ENCODE measurements at places on chromosomes 2 and 18.
A peak's percentile ranks its signal among the peaks of the same experiment; 100 is the strongest.

DNA sequence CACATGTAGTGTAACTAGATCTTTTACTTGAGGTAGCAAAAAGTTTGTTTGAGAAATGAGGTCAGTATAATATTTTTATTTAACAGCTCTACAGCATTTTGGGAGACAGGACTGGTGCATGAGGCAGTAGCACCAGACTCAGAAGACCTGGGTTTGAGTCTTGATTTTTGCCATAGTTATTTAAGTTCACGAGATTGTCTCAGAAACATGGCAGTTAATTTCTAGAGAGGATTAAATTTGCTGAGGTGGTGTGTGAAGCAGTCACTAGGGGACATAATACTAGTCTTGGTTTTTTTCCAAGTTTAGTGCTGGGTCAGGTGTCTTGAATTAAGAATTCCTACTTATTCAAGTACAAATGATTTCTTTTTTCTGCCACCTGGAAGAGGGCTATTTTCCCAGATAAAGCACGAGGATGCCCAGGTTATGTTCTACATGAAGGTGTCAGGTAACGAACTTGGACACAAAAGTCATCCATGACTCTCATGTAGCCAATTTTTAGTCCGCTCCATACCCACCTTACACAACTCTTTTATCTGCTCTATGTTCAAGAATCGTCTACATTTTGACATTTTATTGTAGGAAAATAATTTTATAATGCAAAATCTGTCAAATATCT lies 1.4 kb downstream of the MARCHF7 start:
- no peak for ATAC-seq

- ATAC-seq: peak; percentile 83
Measured at GRCh38 chr2:84741182-84741822, 139.6 kb downstream of the TRABD2A start.

- no peak for ATAC-seq
Measured at GRCh38 chr2:120879431-120880295, 144.0 kb downstream of the GLI2 start.

DNA sequence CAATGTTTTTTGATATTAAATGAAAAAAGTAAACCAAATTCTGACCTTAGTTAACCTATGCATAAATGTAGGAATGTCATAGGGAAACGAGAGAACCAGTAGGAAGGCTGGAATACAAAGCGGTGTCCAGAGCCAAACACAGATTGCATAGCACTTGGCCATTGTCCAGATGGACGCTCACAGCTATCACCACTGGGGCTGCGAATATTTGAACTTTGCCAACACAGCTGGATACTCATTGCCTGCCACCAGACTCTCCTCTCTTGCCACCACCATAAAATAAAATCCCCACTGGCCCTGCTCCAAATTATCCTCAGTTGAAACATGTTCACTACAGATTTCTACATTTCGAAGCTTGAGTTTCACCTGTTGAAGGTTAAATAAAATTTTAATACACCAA lies 159.3 kb upstream of the GULP1 start:
- no peak for ATAC-seq

DNA sequence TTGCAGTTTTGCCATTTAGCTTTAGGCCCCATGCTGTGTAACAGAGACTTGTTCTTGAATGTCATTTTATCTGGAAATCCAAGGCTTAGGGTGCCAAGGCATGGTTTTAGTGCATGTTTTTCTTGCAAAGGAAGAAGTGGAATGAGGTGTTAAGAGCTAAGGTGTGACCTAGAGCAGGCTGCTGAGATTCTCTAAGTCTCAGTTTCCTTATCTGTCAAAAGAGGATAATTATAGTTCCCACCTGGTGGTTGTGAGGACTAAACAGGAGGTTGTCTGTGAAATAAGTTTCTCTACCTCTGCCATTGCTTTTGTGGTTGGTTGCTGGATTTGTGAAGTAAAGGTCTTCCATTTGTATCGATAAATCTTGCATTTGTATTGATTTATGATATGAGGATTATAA lies 82.0 kb downstream of the TANC1 start:
- no peak for ATAC-seq

DNA sequence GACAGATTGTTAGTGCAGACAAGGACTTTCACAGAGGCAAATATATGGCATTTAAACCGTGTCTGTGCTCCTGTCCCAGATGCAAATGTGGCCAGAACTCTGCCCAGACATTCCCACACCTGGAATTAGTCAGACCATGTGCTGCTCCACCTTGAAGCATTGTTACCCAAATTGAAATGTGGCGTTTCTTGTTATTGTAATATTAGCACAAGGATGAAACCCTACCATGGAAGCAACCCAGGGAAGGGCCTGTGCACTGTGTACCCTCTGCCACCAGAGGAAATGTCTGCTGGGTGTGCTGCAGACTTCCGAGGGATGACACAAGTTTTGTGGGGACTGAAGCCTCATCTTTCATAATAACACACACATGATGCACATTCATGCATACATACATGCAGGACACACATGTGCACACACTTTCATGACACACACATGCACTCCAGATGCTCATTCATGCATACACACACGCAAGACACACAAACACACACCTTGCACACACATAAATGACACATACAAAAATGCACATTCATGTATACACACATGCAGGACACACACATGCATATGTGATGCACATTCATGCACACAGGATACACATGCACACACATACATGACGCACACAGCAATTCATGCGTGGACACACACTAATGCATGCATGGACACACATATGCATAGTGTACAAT lies 133.2 kb upstream of the SNTG2 start:
- no peak for ATAC-seq

DNA sequence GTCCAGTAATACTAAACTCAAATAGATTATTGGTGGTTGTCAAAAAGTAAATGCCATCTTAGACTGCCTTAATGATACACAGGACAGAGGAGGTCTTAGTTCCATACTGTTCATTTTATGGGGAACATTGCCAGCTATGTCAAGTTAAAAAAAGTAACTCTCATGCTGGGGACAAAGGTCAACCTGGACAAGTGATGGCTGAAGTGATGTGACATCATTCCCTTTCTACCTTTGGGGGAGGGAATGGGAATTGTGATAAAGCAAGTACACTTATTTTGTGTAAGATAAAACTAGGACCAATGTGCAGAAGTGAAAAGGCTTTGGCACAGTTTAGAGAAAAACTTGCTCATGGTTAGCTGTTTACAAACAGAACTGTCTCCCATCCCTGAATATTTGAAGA lies 24.0 kb upstream of the SNORC start:
- no peak for ATAC-seq

DNA sequence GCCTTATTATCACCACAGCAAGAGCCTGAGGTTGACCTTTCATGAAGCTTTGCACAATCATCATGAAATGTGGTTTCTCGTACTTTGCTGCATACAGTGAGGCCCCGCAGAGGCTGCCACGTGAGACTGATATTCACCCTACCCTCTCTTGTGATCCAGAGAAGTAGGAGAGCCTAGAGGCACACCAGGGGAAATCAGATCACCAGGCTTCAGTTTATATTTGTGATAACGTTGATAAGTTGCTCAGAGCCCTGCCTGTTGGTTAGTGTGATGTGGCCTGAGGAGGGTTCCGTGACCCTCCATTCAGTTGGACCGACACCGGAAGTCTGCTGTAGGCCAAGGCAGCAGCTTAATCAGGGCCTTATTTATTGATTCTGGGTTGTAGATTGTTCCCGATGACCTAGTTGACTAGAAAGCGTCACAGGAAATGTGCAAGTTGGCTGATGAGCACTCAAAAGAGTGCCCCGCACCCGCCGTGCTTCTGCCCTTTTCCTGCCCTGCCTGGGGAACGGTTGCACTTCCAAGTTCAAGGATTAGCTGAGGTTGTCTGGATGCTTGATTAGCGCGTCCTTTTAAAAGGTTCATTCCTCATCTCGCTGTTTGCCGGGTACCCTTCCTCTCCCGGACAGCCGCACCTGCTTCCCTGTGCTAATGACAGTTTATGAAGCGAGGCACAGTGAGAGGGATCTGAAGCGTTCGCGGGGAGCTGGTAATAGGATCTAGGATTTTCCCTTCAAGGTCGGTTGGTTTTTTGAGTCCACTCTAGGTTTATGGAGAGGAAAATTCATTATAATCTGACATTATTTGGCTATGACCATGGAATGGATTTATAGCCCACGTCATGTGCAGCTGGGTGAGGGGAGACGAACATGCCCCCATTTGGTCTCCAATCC lies 146.4 kb downstream of the SH3RF3 start:
- no peak for ATAC-seq

DNA sequence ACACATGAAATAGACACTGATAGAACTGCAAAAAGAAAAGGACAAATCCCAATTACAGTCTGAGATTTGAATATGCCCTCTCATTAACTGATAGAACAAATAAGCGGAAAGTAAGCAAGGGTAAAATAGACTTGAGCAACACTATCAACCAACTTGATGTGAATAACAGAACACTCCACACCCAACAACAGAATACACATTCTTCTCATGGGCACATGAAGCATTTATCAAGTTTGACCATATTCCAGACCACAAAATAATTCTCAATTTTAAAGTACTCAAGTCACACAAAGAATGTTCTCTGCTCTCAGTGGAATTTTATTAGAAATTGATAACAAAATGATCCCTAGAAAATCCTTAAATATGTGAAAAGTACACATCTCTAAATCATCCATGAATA lies 19.0 kb downstream of the ETAA1 start:
- no peak for ATAC-seq

DNA sequence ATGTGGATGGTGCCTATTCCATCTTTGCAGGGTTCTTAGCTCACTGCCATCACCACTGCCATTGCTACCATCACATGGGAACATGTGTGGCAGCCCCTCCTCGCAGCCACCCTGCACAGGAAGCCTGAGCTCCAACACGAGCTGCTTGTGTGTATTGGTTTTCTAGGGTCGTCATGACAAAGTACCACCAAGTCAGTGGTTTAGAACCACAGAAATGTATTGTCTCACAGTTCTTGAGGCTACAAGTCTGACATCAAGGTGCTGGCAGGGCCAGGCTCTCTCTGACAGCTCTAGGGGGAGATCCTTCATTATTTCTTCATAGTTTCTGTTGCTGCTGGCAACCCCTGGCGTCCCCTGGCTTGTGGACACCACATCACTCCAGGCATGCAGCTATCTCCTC lies 10.3 kb upstream of the IL1R2 start:
- ATAC-seq: no peak

DNA sequence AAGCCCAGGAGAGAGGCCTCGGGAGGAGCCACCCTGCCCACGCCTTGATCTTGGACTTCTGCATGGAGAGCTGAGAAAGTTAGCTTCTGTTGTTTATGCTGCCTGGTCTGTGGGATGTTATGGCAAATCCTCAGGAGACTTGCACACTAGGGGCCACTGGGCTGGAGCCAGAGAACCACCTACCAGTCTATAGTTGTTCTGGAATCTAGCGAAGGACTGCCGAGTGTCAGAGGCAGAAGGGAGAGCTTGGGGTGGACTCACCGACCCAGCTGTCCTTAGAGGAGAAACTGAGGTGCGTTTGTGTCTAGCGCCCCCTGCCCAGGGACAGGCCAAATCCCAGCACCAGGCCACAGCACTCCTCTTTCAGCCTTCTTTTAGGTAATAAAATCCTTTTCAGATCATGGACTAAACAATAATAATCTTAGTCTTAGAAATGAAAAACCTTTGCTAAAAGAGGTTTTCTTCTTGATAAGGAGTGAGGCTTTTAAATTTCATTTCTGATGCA lies 398.7 kb upstream of the SALL3 start:
- no peak for ATAC-seq

GRCh38 chr2:149826471-149827125 lies 239.0 kb upstream of the MMADHC start:
- ATAC-seq: no peak

DNA sequence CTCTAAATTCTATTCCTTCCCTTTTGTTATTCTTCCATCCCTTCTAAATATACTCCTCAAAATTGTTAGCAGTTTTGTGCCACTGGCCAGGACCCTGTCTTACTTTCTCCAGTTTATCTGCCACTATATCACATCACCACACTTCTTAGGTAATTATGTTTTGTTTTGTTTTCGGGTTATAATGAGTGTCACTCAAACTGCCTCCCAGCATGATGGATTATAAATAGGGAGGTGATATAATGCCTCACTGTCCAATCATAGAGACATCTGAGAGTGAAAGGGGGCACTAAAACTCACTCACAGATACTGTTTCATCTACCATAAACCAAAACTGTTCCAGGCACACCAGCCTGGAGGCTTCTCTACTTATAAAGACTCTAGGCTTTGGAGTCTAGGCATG lies 3.5 kb downstream of the RSAD2 start:
- ATAC-seq: no peak

DNA sequence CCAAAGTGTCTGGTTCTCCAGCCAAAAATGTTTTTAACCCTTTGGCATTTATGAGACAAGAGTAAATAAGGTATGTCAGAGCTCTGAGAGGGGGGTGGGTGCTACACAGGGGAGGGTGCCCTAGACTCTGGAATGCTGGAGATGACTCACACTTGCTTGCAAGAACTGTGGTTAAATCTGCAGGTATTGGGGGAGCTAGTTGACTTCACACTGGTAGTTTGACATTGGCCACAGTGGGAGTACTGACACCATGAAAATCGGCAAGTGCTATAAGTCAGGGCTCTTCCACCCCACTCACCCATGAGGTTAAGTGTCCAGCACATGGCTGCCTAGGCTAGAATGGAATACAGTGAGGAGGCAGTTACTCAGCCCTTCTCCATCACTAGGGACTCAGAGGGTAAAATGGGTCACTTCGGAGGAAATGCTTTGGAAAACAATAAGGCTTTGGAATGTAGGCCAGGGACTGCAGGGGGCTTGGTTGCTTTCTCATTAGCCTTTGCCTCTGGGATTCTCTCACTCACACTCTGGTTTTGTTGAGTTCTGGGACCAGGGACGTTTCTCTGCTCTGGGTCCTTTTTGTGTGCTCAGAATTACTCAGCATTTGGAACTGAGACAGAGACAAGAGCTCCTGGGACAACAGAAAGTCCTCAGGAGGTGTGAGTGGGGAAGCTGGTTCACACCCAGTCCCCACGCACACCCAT lies 91.6 kb downstream of the ACKR3 start:
- no peak for ATAC-seq

GRCh38 chr2:150041722-150042425 lies 445.6 kb downstream of the RND3 start:
- no peak for ATAC-seq

GRCh38 chr18:40877096-40877495 lies 1077.9 kb upstream of the PIK3C3 start:
- no peak for ATAC-seq

DNA sequence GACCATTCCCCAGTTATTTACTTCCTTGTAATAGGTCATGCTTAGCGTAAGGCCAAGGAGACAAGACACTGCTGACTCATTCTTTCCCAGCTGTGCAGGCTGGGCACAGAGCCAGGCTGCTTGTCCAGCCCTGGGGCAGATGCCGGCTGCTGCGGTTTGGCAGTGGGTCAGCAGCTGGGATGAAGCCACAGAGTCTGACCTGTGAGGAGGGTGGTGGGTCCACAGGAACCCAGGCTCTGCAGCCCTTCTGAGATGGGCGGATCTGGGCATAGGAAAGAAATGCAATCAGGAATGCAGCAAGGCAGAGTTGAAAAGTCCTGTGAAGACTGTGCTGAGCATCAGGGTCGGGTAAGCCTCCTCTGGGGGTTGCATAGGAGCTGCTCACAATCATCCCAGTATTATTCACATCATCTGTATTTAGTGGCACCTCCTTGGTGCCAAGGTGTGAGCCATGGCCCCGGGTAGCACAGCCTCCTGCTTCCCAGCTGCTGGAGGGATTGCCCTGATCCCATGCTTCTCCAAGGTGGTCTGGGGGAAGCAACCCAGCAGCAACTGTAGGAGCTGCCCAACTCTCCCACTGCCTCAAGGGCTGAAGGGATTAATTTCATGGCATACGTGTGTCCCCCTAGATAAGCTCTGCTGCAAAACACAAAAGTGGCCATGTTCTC lies 139.0 kb downstream of the DDX1 start:
- ATAC-seq: no peak

GRCh38 chr18:22276334-22276713 lies 106.9 kb downstream of the GATA6 start:
- no peak for ATAC-seq

Measured in stimulated activated memory B cell treated with anti-CD40 and anti-IgM and Interleukin-4, amounts not matched to agents 10 μg/mL and 1 μg/mL and 100 μg/mL, for 72 hours (primary cell).